ENCODE measurements at places on chromosomes 2 and 18.

DNA sequence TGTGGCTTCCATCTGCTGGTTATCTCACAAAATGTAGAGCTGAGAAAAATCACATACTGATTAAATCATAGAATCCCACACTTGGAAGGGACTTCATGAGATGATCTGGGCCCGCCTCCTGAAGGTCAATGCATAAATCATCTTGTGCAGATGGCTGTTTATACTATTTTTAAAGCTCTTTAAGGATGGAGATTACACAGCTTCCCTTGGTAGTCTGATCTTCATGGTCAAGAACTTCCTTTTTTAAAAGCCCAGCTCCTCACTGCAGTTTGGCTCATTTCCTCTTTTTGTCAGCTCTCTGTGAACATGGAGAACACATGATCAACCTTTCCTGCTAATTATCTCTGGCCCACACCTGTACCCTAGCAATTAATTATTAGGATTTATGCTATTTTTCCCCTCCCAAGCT, 25.9 kb downstream of the GCG start:
- no peak for DNase-seq

- no peak for DNase-seq
These were observed 51.6 kb downstream of the FRZB start for GRCh38 chr2:182814804-182815203.

DNA sequence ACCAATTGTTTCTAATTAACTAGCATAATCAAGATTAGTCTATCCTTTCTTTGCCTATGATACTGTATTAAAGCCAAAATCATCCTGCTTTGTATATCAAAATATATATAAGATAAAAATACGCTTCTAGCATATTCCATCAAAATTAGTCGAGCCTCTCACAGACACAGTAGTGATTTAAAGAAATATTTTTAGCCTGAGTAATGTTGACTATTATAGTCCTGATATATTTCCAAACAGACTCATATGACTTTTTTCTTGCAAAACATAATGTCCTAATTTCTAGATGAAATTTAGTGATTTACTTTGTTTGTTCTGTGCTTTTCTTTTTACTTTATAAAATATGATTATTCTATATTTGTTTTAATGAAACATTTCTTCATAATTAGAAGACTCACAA, 30.9 kb downstream of the FAP start:
- no peak for DNase-seq

GRCh38 chr18:48928787-48929186, 22.0 kb downstream of the SMAD7 start:
- DNase-seq: peak; percentile 65

GRCh38 chr18:43060020-43060419, 55.5 kb downstream of the RIT2 start:
- no peak for DNase-seq

DNA sequence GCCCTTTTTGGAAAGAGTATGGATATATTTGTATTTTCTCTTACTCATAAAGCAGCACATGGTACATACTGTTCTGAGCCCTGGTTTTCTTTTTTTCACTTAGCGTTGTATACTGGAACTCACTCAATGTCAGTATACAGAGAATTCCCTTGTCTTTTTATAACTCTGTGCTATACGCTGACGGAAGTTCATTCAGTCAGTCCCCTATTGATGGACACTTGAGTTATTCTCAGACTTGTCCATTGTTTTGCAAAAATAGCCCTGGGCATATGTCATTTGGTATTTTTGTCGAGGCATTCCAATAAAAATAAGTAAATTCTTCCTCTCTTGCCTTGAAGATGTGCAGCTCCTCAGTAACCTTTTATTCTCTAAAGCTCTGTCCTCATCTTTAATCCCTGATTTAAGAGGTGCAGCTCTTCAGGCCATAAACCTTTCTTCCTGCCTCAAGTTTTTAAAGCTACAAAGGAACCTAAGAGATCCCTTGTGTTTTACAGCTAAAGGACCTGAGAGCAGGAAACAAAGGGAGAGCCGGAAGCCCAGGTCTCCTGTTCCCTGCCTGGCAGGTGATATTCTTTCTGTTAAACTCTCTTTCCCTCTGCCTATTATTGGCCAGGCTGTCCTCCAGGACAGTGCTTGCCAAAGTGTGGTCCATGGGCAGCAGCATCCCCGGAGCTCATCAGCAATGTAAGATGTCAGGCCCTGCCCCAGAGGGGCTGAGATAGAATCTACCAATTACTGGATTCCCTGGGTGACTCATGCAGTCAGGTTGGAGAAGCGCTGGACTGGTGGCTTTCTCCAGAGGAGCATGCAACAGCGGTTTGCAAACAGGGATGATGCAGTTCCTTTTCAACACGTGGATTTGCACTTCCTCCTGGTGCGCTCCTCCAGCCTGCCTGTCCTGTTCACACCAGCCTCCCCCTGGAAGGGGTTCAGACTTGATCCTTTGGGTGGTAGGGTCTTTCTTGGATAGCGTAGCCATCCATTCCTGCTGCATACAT, 158.0 kb downstream of the NEDD4L start:
- peak; percentile 49 for DNase-seq

All from NCI-H2029 treated with DMSO at 0.1 percent for 48 hours (cell line).